Stromal cell of bone marrow (primary cell): ENCODE measurements at places on chromosomes 4 and X.
A peak's percentile ranks its signal among the peaks of the same experiment; 100 is the strongest.

DNA sequence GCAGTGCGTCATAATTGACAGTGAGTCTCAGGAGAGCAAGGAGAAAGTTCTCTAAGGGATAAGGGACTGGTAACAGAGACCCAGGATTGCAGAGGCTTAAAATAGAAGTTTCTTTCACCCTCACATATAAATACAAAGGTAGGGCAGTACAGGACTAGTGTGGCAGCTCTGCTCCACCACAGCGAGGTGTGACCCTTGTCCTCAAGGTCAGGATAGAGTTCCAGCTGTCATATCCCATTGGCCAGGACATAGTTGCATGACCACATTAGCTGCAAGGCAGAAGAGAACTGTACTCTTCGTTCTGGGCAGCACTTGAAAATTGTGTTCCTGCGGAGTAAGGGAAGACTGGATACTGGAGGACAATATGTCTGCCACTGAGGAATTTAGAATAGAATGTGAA is 94.5 kb downstream of the RS1 start:
- no peak for DNase-seq

- peak; percentile 87 for DNase-seq
Measured at GRCh38 chr4:53914313-53915016, 149.9 kb downstream of the CHIC2 start.

DNA sequence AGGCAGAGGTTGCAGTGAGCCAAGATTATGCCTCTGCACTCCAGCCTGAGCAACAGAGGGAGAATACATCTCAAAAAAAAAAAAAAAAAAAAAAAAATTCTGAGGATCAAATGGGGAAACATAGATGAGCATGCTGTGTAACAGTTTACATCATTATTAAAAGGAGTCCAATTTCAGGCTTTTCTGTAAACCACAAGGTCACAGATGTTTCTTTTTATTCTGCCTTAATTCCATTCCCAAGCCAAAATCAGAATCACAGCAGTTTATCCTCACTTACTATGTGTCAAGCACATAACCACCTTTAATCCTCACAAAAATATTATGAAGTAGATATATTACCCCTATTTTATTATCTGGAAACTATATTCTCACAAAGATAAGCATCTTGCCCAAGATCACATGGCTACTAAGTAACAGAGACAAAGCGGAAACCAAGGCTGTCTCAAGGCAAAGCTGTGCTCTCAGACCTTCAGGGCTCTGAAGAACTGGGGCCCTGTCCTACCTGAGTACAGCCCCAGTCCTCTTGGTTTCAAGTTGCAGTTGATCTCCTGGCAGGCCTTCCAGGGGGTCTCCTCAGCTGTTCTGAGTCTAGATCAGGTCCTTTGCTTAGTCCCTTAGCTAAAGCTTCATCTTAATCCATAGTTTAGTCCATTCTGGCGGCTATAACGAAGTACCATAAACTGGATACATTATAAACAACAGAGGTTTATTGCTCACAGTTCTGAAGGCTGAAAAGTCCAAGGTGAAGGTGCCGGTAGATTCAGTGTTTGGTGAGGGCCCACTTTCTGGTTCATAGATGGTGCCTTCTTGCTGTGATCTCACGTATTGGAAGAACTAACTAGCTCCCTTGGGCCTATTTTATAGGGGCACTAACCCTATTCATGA is 141.3 kb downstream of the PALLD start:
- DNase-seq = no peak

DNA sequence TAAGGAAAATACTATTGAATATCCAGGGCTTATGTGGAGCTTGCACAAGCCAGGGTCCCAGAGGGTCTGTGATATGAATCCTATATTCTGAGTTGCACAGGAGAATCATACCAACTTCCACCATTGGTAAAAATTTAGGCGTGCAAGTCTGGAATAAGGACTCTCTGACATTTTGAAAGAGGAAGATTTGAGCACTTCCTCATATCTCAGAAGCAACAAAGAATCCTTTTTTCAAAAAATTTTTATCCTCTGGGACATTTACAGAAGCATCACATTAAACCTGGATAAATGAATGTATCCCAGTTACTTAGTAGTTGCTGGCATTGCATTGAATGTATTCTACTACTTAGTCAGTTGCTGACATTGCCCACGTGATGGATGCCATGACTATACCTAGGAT is 24.2 kb upstream of the CAMK2D start:
- DNase-seq = no peak

DNA sequence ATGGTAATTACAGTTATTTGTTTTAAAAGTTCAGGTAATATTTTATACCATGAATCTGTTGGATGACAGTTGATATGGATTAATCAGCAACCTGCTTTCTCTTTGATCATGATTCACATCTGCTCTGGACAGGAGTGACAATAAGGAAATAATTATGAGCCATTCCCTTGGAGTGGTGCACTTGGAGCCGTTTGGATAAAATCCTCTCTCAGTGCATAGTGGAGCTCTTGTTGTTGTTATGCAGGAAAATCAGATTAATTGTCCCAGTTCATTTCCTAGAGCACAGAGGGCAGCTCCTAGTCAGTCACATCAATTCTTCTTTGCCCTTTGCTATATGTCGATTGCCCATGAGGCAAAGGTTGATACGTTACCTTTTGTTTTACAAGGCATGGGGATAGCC is 668.3 kb upstream of the NR3C2 start:
- no peak for DNase-seq

DNA sequence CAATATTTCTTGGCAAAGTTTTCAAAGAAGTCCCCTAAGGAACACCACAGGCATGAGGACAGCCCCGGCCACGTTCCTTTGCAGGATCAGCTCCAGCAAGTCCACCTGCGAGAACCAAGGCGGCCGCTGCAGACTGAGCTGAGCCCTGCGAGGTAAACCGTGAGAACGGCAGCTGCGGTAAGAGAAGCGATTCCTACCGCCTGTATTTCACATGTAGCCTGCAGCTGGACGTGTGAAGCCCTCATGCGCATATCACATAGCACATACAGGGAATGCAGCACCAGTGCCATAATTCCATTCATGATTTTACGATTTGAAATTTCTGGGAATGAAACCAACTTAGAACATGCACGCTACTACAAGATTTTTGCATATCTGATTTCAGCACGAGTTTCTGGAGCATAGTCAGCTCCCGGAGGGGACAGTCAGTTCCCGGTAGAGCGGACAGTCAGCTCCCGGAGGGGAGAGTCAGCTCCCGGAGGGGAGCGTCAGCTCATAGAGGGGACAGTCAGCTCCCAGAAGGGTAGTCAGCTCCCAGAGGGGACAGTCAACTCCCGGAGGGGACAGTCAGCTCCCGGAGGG is 41.7 kb downstream of the FGFRL1 start:
- DNase-seq = peak; percentile 83

GRCh38 chr4:152166567-152166966 is 369.3 kb downstream of the FBXW7 start:
- DNase-seq = no peak

DNA sequence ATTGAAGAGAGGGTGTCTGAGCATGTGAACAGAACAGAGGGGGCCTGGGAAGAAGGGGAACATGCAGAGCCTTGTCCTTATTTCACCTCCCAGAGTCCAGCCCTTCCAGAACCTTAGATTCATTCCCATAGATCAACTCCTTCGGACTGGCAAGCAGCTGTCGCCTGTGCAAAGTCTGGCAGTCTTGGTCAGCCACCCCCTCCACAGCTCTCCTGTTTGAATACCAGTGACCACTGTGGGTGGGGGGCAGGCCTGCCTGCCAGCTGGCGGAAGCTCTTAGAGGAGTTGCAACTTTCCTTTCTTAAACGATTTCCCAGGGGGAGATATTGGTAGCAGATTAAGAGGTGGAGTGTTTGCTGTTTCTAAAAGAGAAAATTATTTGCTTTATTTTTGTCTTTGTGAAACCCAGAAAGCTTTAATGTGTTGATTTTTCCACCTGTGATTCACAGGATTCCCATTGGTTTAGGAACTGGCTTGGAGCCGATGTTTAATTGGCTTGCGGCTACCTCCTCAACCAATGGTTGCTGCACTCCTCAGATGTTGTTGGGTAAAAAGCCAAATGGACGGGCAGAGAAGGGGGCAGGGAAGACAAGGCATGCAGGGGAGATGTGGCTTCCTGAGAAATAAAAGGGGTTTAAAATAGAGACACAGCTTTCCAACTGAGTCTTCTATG is 62.2 kb upstream of the PRPS1 start:
- no peak for DNase-seq

DNA sequence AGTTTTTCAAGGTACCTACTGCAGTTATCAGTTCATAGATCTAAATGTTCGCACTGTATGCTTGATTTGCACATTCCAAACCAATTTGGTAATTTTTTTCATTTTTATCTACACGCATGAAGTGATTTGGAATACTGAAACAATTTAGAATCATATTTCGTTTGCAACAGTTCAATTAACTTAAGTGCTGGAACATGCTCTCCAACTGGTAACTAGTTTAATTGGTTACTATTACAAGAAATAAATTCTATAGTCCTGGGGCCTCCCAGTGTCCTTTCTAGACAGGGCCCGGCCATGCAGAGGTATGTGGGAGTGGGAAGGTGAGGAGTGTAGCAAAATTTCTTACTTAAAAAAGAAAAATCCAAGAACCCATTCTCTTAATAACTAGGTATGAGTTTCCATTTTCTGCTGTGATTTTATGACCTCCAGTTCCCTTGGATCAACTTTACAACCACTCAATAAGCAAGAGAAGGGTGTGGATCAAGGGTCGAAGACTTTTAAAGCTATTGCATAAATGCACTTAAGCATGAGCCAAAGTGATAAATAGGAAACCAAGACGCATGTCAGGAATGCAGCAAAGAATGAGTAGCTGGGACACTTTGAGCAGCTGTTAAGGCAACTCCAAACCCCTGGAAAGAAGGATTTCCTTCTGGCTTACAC is 106.9 kb downstream of the PPARGC1A start:
- DNase-seq = no peak

DNA sequence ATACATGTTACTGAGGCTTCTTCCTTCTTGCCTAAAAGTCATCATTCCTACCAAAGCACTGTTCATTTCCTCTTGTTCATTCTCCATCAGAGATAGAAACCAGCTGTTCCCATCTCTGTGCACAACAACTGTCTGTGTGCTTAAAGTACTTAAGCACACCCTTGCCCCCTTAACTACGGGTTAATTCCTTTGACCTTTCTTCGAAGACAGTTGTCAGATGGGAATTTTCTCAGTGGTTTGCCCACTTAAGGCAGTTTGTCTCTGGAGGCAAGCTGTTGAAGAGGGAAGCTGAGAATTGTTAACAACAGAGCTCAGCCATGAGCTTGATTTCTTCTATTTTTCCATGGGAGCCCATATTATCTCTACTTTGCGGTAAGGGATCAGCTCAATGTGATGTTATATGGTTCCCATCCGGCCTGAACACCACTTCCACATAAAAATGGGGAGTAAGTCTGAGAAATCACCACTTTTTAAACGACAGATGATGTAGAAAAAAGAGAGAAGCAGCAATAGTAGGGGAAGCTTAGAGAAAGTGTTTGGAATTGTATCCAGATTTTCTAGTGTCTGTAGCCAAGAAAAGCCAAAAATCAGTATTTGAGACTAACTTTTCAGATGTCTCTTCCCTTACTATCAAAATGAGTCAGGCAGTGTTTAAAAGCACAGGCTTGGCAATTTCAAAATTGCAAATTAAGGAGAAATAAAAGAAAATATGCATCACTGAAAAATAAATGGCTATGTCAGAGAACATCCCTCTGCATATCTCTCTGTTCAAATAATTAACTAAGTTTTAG is 194.4 kb downstream of the SLIT2 start:
- DNase-seq = no peak

- no peak for DNase-seq
Measured at GRCh38 chr4:121734571-121734970, 30.4 kb downstream of the SMIM43 start.

- DNase-seq = no peak
Measured at GRCh38 chrX:54223581-54223980, 40.5 kb upstream of the FAM120C start.

DNA sequence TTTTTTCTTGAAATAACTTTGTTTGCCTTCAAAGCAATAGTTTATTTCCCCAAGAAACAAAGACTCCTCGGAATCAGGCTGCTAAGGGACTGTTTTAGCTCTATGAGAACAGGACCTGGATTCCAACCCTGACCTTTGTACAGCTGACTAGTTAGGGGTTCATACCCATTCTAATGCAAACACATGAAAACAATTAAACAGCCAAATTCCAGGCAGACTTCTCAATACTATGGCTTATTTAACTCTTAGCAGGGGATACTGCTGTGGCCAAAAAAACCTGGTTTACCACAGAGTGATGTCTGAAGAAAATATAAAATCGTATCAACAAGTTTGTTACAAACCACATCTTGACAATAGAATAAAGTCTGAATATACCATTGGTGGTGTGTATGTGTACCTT is 129.6 kb upstream of the INTU start:
- no peak for DNase-seq

GRCh38 chrX:150869450-150869849 is 29.0 kb downstream of the CD99L2 start:
- DNase-seq = no peak

DNA sequence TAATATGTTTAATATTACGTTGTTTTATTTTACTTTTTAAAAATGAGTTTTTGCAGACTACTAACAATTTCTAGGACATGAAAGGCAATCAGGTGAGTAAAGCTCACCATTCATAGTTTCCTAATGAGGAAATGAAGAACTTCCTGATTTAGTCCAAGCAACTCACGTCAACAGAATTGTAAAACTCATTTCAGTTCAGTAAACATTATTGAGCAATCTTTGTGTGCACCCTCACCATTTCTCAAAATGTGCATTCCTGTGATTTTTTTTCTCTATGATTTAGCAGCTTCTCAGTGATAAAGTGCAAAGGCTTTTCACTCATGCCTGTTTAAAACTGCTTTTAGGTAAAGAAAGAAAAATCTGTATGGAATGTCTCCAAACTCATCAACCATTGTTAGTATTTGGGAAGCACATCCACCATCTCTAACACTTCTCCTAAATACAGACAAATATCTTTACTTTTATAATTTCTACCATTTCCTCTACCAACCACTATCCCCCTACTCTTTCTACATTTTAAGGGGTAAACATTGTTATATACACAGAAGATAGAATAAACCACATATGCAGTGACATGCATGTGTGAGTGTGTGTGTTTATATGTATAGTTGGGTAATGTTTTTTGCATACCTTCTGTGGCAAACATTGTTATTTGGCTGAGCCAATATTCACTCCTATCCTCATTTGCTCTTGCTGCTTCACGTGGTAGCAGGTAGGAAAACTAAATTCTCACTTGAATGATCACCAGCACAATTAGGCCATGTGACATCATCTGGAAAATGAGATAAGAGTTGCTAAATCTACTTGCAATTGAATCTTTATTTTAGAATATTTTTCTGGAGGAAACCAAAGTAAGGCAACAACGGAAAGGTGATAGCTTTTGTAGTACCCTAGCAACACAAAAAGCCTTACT is 54.7 kb upstream of the PRDM8 start:
- DNase-seq = no peak

GRCh38 chr4:82705169-82705927 is 93.2 kb downstream of the SCD5 start:
- no peak for DNase-seq

GRCh38 chrX:100695302-100695701 is 36.6 kb downstream of the SYTL4 start:
- DNase-seq = no peak

DNA sequence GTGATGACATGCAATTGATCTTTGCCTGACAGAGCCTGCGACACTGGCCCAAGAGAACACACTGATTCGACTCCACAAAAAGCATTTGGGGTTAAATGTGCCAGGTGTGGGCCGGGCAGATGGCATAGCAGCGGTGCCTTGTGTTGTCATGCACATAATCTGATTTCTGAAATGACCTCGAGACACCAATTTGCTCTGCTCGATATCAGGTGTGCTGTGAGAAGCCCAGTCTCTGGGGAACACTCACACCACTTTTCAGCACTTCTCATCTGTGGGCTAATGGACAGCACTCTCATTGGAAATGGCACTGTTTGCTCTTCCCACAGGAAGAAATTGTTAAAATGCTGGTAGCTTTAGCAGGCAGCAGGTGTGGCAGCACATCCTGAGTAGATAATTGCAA is 738.3 kb upstream of the TENM3 start:
- DNase-seq = no peak
